ENCODE measurements at places on chromosomes 3 and 15.

GRCh38 chr15:78695854-78696253 lies 54.8 kb upstream of the CHRNB4 start:
- no peak for DNase-seq

- no peak for DNase-seq
Measured at GRCh38 chr15:35986191-35986721, 440.3 kb upstream of the DPH6 start.

- no peak for DNase-seq
Measured at GRCh38 chr3:126927846-126928245, 55.1 kb upstream of the PLXNA1 start.

DNA sequence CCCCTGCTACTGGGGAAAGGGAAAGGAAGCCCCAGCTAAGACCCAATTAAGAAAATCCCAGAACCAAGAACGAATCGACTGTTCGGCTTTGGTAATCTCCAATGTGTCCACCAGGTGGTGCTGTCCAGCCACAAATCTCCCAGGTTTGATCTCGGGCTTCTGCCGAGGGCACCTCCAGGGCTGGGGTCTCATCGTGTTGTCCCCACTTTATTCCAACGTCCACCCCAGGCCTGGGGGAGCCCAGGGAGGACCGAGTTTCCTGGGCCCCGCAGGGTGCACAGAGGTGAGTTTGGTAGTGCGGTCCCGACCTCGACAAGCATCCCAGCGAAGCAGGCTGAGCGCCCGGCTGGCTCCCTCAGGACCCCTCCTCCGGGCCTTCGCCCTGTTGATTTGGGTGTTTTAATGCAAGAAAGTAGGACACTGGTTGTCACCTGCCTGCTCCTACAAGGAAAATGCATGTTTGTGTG lies 185.1 kb downstream of the GOLGA6L6 start:
- no peak for DNase-seq

GRCh38 chr3:17075907-17076306 lies 191.2 kb downstream of the PLCL2 start:
- DNase-seq = no peak

DNA sequence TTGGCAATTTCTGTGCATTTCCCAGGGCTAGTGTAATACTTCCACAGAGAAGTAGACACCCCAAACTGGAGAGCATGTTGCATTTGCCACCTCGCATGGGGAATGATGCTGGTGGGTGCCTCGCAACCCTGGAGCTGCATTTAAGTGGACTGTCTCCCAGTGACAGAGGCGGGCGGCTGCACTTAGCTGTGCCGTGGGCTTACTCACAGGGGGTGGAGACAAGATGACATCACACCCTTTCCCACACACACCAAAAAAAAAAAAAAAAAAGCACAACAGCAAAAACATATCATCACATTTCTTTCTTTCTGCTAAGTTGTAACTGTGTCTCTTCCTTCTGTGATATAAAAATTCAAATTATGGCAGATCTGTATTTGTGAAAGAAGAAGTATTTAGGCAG lies at the start of gene ABI3BP:
Gene ABI3BP (minus strand): TSS at position 113 of the 400 bp plus-strand sequence. CDS start 37 bp downstream, at position 76.
- DNase-seq = no peak

- no peak for DNase-seq
Measured at GRCh38 chr3:196914866-196915265, 27.5 kb downstream of the NCBP2 start.

GRCh38 chr15:60682115-60682514 lies 203.2 kb upstream of the ICE2 start:
- no peak for DNase-seq

DNA sequence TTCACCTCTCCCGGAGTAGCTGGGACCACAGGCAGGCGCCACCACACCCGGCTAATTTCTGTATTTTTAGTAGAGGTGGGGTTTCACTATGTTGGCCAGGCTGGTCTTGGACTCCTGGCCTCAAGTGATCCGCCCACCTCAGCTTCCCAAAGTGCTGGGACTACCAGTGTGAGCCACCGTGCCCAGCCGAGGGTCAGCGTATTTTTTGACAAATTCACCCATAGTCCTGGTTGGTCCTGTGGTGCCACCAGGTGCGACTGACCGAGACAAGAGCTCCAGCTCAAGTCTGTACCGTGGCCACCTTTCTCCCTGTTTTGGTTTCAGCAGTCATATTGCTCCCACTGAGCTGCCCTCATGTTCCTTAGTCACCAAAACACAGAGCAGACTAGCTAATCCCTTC lies 8.8 kb downstream of the SLC51A start:
- DNase-seq = no peak

GRCh38 chr3:167609156-167609555 lies 44.6 kb downstream of the WDR49 start:
- no peak for DNase-seq

DNA sequence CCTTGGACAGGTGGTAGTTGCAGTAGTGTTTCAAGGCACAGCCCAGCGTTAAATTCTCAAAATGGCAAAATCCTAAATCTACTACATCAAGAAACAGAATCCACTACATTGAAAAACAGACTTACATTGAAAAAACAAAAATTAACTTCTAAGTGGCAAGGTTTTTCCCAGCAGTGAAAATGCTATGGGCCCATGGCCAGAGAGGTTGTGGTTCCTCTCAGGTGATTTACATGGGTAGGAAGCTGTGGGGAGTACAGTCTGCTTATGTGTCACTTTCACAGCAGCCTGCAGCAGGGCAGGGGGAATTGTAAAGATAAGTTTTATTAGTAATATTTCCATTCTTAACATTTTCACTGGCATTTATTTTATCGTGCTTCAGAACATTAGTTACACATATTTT lies 24.9 kb downstream of the TTC14 start:
- no peak for DNase-seq

DNA sequence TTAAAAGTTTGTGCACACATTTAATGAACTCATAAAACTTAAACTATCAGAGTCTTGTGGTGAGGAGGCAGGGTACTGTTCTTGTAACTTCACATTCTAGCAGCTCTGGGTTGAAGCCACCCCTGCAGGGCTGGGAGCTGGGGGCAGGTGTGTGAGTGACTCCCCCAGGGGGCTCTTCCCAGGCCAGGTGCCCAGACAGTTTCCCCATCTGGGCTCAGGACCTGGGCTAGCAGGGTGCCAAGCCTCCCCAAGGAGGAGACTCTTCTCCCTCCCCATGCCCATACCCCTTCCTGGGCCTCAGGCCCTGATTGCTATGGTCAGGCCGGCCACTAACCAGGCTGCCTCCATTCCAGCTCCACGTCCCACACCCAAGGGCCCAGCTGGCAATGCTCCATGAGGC lies 22.0 kb upstream of the CHCHD6 start:
- DNase-seq = no peak

DNA sequence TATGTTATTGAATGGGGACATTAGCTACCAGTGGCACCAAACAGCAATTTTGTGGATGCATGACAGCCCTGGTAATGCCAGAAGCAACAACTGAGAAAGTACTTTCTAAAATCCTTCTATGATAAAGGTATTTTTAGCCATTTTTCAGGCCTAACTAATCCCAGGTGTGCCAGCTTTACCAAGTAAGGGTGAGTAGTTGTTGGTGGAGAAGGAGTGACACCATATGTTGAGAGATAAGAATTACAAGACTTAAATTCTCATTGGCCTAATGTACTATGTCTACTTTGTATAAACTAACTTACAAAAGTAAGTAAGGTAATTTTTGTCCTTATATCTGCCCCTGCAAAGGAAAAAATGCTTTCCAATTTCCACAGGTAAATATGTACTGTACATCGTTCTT lies 4.1 kb upstream of the COX17 start:
- peak; percentile 37 for DNase-seq

GRCh38 chr3:106860182-106860581 lies 517.1 kb upstream of the CCDC54 start:
- no peak for DNase-seq

GRCh38 chr15:41284427-41285177 lies 47.8 kb downstream of the OIP5 start:
- peak; percentile 12 for DNase-seq

GRCh38 chr15:42090370-42090769 lies 4.0 kb downstream of the PLA2G4D start:
- DNase-seq = no peak
